ENCODE measurements at places on chromosomes 11 and 22. TPM values are rescaled to one million over a fixed set of nuclear protein-coding genes. Genes with fewer than 3 reads are reported as not detected.

Gene RAB38
- total RNA-seq = 1.7 TPM

Gene MYO7A
- not detected for total RNA-seq

Gene APOC3
- total RNA-seq = not detected

Gene FLRT1
- not detected for total RNA-seq

Gene TH
- not detected for total RNA-seq

Measured in activated naive CD4-positive, alpha-beta T cell treated with anti-CD3 and anti-CD28 coated beads, Interleukin-2, amount 50 U/mL, for 72 hours (primary cell).